Fibroblast of villous mesenchyme (primary cell): ENCODE measurements at places on chromosomes 11 and 22. TPM values are rescaled to one million over a fixed set of nuclear protein-coding genes. Genes with fewer than 3 reads are reported as not detected.

DNA sequence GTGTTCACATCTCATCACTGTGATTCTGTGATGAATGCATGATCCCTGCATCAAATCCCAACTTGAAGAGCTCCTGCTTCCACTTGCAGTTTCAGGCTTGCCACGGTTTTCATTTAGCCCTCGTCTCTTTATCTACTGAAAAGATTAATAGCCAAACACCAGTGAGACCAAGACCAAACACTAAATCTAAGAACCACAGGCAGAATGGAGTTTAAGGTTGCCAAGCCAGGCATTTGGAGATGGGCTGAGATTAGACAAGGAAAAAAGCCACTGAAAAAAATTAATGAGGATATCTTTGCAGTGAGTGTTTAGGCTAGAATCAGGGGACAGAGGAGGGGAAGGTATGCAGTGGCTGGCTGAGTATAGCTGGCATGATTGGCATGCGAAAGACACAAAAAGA lies 227.2 kb upstream of the BLID start:
- DNase-seq = peak; percentile 65

DNA sequence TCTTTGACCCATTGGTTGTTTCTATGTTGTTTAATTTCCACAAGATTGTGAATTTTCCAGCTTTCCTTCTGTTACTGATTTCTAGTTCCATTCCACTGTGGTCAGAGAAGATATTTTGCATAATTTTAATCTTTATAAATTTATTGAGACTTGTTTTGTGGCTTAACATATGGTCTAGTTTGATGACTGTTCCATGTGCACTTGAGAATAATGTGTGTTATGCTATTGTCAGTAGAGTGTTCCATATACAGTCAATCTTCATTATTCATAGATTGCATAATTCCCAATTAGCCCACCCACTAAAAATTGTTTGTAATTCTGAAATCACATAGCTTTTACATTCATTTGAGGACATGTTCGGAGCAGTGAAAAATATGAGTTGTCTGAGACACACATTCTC lies 346.1 kb upstream of the DDI1 start:
- no peak for DNase-seq

GRCh38 chr11:79697905-79698304 lies 257.1 kb upstream of the TENM4 start:
- no peak for DNase-seq

DNA sequence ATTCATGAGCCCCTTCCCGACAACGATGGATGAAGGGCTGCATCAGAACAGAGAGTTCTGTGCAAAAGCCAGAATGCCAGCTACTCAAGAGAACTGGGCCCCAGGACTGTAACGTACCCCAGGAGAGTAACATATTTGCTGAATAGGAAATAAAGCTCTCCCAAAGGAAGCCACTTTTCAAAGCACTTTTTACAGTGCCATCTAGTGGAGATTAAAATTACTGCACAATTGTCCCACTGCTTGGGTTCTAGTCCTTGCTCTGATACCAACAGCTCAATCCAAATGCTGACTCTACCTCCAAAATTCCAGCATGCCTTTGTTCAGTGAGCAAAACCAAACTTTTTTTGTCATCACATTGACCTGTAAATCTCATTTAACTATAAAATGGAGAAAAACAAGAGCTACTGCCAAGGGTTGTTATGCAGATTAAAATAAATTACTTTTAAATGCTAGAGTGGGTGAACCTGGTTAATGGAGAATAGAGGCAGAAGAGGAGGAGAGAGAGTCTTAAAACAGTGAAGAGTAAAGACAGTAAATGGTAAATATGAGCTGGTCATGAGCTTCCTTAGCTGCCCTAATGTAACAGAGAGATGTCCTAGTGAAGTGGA lies 87.6 kb upstream of the FSHB start:
- peak; percentile 5 for DNase-seq

DNA sequence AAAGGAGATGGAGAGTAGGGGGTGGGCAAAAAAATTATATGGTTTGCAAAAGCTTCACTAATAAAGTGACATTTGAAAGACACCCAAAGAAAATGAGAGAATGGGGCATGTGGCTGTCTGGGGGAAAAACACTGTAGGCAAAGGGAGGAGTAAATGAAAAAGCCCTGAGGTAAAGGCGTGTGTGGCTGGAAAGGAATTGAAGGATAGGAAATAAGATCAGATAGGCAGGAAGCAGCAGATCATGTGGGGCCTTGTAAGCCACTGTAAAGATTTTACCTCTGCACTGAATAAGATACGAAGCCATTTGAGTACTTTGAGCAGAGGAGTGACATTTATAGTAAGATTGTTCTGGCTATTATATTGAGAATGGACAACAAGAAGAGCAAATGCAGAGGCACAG lies 49.8 kb upstream of the FDX1 start:
- no peak for DNase-seq

DNA sequence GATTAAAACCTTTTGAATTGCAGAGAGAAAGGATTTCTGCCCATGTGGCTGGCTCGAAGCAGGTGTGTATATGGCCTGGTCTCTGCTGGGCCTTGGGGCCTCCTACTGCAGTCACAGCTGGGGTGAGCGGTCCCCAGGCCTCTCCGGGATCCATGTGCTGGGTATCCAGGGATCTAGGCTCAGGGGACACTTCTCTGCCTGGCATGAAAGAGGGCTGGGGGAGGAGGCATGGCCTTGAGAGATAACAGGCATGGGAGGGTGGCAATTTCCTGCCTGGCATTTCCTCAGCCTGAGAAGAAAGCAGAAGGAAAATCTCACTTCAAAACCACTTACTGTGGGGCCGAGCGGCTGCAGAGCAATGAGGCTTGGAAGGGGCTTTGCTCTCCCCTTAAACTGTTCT lies 20.3 kb upstream of the PARVG start:
- DNase-seq = no peak

- no peak for DNase-seq
Measured at GRCh38 chr22:41368543-41369423, 13.0 kb upstream of the TEF start.

DNA sequence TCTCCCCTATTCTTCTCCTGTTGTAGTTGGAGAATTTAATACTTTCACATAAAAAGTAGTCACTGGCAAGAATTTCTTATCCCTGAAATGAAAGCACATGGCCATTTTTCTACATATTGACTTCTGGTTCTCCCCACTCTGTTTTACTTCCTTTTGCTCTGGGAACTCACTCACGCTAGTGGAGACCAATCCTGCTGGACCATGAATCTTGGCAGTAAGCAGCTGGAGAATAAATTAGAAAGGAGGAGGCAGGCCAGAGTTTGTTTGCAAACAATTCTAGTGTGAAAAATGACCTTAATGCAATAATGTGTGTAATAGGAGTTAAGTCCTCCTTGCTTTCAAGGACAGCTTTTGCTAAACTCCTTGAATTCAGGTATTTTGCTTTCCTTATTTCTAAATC lies 412.3 kb upstream of the CHORDC1 start:
- DNase-seq = no peak

GRCh38 chr11:66970807-66971442 lies 4.2 kb upstream of the C11orf86 start:
- DNase-seq = peak; percentile 100

DNA sequence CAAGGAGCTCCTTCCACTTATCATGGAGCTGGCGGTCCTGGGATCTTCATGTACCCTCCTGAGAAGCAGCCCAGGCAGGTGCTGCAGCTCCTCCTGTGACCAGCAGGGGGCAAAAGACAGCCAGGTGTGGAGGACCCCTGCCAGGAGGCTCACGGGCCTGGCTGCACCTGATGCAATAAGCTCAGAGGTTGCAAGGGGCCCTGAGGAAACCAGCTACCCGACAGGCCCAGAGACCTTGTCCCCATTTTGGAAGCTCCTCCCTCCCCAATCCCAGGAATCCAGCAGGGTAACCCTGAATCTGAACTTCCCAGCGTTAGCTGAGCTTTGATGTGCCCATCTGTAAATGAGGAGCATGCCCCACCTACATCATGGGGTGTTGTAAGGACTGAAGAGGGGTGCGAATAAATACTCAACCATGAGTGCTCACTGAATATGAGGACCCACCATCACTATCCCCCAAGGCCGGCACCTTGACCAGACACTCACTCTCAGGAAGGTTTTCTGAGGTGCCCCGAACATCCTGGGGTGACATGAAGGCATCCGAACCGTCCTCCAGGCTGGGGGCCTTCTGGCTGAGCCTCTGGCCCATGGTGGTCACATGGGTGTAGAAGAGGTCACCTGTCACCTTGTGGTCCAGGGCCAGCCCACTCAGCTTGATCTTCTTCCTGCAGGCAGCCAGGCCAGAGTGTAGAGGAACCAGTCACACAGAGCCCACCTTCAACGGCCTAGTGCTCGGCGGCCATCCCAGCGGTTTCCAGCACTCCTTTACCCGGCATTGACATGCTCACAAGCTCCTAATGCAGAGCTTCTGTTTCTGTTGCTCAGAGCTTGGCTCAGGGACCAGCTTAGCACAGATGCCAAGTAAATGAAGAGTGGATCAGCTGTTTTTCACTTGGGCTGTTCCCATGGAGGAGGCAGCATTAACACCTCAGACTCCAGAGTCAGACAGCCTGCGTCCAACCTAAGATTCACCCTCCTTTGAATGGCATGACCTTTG lies 21.7 kb downstream of the SLC43A1 start:
- peak; percentile 46 for DNase-seq

DNA sequence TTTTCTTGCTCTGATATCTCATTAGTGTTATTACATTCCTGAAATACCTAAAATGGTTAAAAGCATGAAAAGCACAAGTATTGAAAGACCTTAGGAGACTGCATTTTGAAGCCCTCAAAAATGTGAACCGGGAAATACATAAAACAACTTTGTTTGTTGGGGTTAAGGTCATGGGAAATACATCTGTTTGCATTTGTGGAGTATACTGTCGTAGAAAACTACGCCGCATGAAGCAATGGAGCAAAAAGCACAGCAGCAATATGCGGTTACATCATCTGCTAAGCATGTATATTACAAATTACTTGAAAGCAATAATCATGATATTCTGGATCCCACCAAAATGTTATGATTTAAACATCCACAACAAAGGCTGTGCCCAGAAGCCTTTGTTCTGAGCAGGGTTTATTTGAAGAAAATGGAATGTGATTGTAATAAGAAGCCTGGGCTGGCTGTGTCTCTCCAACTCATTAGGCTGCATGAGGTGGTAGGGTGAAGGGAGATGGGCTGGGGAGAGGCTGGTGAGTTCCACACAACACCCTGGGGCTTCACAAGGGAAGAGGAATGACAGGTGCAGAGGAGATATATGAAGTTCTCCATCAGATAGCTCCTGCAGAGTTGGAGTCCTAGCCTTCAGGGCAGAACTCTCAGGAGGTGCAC lies 64.7 kb upstream of the LIN7C start:
- DNase-seq = peak; percentile 94

DNA sequence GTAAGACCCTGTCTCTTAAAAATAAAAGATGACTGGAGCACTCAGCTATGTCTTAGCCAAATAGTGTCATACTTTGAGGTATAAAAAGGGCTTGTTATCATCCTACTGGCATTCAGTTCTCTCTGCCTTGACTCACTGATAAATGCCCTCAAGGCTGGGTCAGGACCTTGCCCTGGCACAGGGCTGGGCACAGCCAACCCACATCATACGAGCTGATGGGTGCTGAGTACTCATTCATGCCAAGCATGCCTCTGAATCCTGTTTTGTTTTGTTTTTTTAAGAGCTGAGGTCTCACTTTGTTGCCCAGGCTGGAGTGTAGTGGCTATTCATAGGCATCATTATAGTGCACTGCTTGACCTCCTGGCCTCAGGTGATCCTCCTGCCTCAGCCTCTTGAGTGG lies 1.9 kb downstream of the SMTNL1 start:
- DNase-seq = no peak

- DNase-seq = no peak
Measured at GRCh38 chr11:78138694-78139421, 568 bp downstream of the ALG8 start.

DNA sequence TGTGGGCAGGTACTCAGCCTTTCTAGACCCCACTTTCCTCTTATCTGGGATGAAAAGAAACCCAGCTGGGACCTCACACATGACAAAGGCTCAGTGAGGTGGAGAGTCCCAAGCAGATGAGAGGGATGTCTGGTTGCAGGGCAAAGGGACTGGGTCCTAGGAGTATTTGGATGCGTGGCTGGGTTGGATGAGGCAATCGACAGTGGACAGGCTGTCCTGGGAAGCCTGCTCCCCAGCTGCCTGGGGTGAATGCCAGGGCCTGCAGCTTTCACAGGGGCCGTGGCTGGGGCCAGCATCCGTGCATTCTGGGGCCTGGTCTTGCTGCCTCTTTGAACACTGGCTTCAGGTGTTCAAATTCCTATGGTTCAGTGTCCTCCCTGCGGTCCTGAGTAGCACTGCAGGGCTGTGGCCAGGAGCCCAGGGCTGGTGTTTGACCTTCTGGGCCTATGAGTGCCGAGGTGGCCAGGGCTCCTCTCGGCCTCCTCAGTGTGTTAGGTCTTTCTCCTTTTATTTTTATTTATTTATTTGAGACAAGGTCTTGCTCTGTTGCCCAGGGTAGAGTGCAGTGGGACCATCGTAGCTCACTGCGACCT lies 65.3 kb downstream of the MCM5 start:
- peak; percentile 16 for DNase-seq

GRCh38 chr11:95734009-95734572 lies 55.5 kb downstream of the FAM76B start:
- DNase-seq = no peak

- peak; percentile 99 for DNase-seq
Measured at GRCh38 chr22:18001040-18001893, 23.1 kb downstream of the MICAL3 start.

DNA sequence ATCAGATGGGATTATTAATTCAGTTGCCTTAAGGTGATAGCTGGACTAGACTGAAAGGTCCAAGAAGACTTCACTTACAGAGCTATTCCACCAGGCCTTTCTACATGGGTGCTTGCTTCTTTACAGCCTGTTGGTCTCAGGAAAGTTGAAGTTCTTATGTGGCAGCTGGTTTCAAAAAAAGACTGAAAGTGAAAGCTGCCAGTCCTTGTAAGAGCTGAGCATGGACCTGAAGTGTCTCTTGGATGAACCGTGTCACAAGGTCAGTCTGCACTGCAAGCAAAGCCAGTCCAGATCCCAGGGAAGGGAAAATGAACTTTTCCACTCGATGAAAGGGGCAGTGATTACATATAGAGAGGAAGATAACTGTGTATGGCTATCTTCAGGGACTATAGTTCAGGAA lies 201.5 kb upstream of the LUZP2 start:
- DNase-seq = no peak

- no peak for DNase-seq
Measured at GRCh38 chr22:47390026-47390970, 627.8 kb downstream of the TBC1D22A start.

DNA sequence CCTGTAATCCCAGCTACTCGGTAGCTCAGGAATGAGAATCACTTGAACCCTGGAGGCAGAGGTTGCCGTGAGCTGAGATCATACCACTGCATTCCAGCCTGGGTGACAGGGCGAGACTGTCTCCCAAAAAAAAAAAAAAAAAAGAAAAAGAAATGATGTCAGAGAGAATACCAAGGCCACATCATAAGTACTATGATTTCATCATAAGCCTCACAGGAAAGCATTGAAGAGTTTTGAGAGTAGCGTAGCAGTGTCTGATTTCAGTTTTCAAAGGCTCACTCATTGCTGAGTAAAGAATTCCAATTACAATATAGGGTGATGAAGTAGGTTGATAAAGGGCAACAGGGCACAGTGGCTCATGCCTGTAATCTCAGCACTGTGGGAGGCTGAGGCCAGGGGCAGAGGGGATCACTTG lies 88.8 kb downstream of the MRTFA start:
- DNase-seq = no peak

TAGLN gene
- 4,185 and 5,577 TPM in 2 replicates for total RNA-seq

GLYAT gene
- not detected in 2 replicates for total RNA-seq

C11orf42 gene
- under 0.01 TPM in 1 of 2 replicates, not detected in the other for total RNA-seq

SCGB1D1 gene
- not detected in 2 replicates for total RNA-seq

OR8A1 gene
- under 0.01 TPM in 1 of 2 replicates, not detected in the other for total RNA-seq

UBQLN3 gene
- total RNA-seq = 0.43 TPM in 1 of 2 replicates, not detected in the other

TRIM64C gene
- total RNA-seq = not detected in 2 replicates

APOBEC3H gene
- total RNA-seq = not detected in 2 replicates

SLC22A12 gene
- not detected in 2 replicates for total RNA-seq

TOLLIP gene
- 27.2 and 29.3 TPM in 2 replicates for total RNA-seq
